GDM1 (cell line): ENCODE measurements at places on chromosomes 6 and 20.

DNA sequence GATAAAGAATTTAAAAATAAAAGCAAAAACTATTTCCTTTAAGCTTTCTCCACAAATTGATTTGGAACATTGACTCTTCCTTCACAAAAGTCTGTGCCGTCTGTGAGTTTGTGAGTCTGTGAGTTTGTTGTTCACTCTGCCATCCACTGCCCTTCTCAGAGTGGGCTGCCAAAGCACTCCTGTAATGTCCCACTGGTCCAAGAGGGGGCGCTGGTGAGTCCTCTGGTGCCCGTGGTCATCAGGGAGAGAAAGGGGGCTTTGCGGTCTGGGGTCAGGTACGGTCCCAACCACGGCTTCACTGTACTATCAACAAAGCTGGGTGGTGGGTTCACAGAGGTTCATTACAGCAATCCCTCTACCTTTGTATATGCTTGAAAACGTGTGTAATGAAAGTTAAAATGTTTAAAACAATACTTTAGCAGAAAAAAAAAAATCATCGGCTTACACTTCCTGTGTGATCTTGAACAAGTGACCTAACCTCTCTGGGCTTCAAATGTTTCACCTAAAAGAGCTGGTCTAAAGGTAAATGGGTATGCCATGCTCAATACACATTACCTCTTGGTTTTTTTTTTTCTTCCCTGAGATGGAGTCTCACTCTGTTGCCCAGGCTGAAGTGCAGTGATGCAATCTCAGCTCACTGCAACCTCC lies 5.6 kb upstream of the ANKRD60 start:
- peak; percentile 16 for DNase-seq

- DNase-seq: no peak
These were observed 264.9 kb downstream of the TBC1D7 start for GRCh38 chr6:13063300-13063918.

DNA sequence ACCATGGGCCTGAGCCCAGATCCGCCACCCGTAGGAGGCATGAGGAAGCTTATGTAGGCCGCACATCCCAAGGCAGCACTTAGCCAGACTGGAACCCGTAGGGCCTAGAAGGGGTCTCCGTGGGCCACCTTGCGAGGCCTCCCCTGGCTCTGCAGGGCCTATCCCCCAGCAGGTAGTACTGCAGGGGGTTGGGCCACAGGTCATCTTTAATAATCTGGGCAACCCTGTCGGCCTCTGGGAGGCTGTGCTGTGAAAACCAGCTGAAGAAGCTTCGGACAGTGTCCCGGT lies 18.5 kb downstream of the PLAGL2 start:
- no peak for DNase-seq

DNA sequence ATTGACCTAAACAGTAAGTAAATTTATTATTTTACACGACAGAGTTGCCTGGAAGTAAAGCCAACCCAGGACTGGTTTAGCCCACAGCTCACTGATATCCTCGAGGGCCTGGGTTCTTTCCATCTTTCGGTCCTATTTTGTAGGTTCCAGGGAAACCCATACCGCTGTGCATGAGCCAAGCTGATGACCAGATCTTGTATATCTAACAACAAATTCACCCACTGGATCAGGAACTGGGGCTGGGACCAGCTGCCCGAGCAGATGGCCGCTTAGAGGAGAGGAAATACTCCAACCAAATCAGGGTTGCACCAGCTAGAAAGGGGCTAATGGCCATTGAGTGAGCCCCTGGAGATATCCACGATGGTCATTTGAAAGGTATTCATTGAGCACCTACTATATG lies 139.2 kb downstream of the BACH2 start:
- no peak for DNase-seq
